Natural killer cell treated with Interleukin-12 subunit alpha and Interleukin-12 subunit beta and Interleukin-15 and Interleukin-18, amount 100 ng/mL, for 72 hours (primary cell): ENCODE measurements at places on chromosomes 5 and 9. TPM values are rescaled to one million over a fixed set of nuclear protein-coding genes. Genes with fewer than 3 reads are reported as not detected.

DNA sequence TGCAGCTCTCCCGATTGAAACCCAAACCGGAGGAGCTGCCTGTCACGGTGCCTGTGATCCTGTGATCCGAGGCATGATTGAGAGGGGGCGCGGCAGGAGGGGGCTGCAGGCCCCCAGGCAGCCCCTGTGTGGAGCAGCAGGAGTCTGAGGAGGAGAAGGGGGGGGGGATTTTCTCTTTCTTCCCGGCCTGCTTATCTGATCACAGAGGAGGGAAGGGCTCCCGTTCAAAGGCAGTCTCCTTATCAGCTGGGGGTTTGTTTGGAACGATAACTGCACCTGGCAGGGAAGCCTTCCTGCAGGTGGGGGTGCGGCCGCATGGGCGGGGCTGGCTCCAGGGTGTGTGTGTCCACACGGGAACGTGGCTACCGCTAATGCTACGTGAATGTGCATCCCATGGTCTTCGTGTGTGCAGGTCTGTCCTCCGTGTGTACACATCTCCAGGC, 38.4 kb downstream of the LMX1B start:
- no peak for DNase-seq
- H3K36me3 ChIP-seq, result no peaks in the 10 kb centered on the region
- no peak overlapping the region for H3K4me3 ChIP-seq
- peaks cover 42% of the 10 kb centered on the region for H3K27me3 ChIP-seq

DNA sequence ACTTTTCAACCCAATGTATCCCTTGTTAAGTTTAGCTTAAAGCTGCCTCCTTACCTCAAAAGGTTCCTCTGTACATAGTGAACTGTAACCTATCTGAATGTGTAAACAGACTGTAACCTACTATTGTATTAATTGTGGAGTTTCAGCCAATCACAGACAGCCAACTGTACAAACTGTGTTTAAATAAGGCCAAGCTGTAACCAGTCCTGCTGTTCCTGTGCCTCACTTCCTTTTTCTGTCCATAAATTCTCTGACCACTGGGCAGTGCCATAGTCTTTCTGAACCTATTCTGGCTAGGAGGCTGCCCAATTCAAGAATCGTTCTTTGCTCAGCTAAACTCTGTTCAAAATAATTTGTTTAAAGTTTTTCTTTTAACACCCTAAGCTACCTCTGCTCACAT, 74.7 kb upstream of the DAPK1 start:
- no peak for DNase-seq
- peaks cover 7% of the 10 kb centered on the region for H3K27me3 ChIP-seq
- no peaks in the 10 kb centered on the region for H3K36me3 ChIP-seq
- no peaks in the 10 kb centered on the region for H3K4me1 ChIP-seq
- H3K27ac ChIP-seq, result no peak overlapping the region

The BTNL3 gene
- total RNA-seq, result not detected

- H3K27me3 ChIP-seq, result peaks cover 51% of the 10 kb centered on the region
- H3K27ac ChIP-seq, result no peak overlapping the region
- no peak overlapping the region for H3K4me3 ChIP-seq
- H3K4me1 ChIP-seq, result no peaks in the 10 kb centered on the region
- no peak for DNase-seq
Observed at GRCh38 chr5:148542812-148543211, 111.5 kb downstream of the HTR4 start.

GRCh38 chr9:101706261-101706798, 32.1 kb downstream of the GRIN3A start:
- H3K27ac ChIP-seq, result no peak overlapping the region
- no peak overlapping the region for H3K4me3 ChIP-seq

DNA sequence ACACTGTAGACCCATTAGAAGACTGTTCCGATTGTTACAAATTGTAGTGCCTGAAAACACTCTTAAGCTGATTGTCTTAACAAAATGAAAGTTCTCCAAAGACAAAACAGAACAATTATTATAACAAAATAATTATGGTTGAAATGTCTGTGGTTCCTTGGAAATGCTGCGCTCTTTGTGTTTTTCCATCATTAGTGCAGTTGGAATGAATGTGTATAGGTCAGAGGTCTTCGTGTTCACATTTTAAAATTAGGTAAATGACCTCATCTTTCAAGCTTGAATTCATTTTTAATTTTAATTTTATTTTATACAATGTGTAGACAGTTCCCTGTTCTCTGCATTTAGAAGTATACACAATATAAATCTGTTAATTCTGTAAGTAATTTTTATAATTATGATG, 56.7 kb upstream of the NXNL2 start:
- peaks cover 10% of the 10 kb centered on the region for H3K36me3 ChIP-seq
- no peaks in the 10 kb centered on the region for H3K27me3 ChIP-seq
- DNase-seq, result no peak

- H3K36me3 ChIP-seq, result peaks cover 14% of the 10 kb centered on the region
- peak overlapping the region; percentile 100 for H3K27ac ChIP-seq
- H3K4me3 ChIP-seq, result peak overlapping the region; percentile 85
- H3K27me3 ChIP-seq, result no peaks in the 10 kb centered on the region
Observed at GRCh38 chr9:74036549-74037231, 460.4 kb upstream of the RORB start.

The HTR4 gene
- total RNA-seq, result not detected

The ENTPD8 gene
- not detected for total RNA-seq

- H3K27ac ChIP-seq, result no peak overlapping the region
- no peaks in the 10 kb centered on the region for H3K36me3 ChIP-seq
- H3K27me3 ChIP-seq, result no peaks in the 10 kb centered on the region
- no peaks in the 10 kb centered on the region for H3K4me1 ChIP-seq
- H3K4me3 ChIP-seq, result no peak overlapping the region
Observed at GRCh38 chr9:28378231-28378630, 805.0 kb upstream of the C9orf72 start.

The DAP gene
- 84.3 TPM for total RNA-seq

The BHMT2 gene
- total RNA-seq, result not detected

DNA sequence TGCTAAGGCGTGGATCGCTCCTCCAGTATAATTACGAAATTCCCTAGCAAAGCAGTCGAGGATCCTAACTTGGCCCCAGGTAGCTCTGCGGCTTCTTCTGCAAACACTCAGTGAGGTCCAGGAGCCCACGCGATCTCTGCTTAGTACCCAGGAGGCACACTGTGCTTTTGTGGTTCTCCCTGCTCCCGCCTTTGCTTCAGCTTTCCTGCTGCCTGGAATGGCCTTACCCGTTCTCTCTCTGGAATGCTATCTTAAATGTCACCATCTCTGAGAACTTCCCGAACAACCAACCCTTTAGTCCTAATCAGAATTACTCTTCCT, 639 bp downstream of the INVS start:
- no peaks in the 10 kb centered on the region for H3K36me3 ChIP-seq
- DNase-seq, result no peak
- H3K4me3 ChIP-seq, result peak overlapping the region; percentile 100
- H3K4me1 ChIP-seq, result peaks cover 41% of the 10 kb centered on the region

- no peak overlapping the region for H3K27ac ChIP-seq
- no peak for DNase-seq
Observed at GRCh38 chr9:4559261-4560182, 69.3 kb downstream of the SLC1A1 start.

The PCDHB2 gene
- total RNA-seq, result not detected

The ZNF879 gene
- 3.2 TPM for total RNA-seq

DNA sequence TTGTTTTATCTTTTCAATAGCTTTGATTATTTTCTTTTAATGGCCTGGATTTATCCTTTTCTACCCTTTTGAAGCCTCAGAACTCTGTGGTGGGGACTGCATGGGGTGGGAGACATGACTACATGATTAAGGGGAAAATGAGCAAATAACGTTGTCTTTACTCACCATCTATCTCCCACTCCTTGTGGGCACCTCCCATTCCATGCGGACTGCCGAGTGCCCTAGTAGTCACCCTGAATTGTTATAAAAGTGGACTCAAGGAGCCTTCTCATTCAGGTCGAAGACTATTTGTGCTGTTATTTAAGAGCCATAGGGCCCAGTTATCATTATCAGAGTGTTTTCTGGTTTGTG, 281.8 kb downstream of the MLLT3 start:
- H3K4me3 ChIP-seq, result no peak overlapping the region
- no peak overlapping the region for H3K27ac ChIP-seq
- DNase-seq, result no peak
- no peaks in the 10 kb centered on the region for H3K36me3 ChIP-seq
- H3K4me1 ChIP-seq, result peaks cover 9% of the 10 kb centered on the region

DNA sequence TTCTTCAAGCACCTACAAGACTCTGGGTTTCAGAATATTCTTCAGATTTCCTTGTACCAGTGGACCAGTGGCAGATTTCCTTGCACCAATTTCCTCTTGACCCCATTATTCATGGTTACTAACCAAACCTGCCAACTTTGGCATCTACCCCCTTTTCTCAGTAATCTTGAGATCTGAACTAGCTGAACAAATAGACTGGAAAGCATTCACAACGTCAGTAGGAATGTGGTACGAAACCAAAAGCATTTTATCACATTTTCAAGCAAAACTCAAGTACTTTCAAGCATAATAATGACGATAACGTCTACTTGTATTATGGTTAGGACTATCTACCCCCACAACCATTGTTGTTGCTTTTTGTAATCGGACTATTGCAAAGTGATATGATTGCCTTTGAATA, 1217.3 kb downstream of the PTPRD start:
- H3K4me3 ChIP-seq, result no peak overlapping the region
- H3K36me3 ChIP-seq, result no peaks in the 10 kb centered on the region
- H3K27me3 ChIP-seq, result no peaks in the 10 kb centered on the region
- no peak for DNase-seq
- H3K27ac ChIP-seq, result no peak overlapping the region

DNA sequence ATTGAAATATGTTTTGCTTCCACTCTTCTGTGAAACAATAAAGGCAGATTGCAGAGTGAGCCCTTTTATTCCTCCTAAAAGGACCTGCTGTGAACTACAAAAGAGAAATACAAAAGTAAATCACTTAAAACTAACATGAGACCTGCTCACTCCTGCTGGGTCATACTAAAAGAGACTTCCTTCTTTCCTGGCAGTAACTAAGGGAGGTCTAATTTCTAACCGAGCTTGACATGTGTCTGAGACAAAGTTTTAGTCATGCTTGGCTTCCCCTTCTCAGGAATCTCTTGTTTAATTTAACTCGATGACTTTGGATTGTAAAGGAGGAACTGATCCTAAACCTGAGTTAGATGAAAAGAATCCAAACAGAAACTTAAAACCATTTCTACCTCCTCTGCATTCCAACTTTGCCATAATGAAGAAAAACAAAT, 86.4 kb upstream of the CDH6 start:
- H3K4me1 ChIP-seq, result no peaks in the 10 kb centered on the region
- H3K27ac ChIP-seq, result no peak overlapping the region
- H3K27me3 ChIP-seq, result no peaks in the 10 kb centered on the region
- no peak for DNase-seq
- no peaks in the 10 kb centered on the region for H3K36me3 ChIP-seq

The TLR4 gene
- 0.24 TPM for total RNA-seq

The IFNE gene
- total RNA-seq, result not detected

The ZFP37 gene
- 2.5 TPM for total RNA-seq

- H3K27me3 ChIP-seq, result no peaks in the 10 kb centered on the region
- no peak overlapping the region for H3K27ac ChIP-seq
- DNase-seq, result no peak
Observed at GRCh38 chr5:169668732-169669131, 31.7 kb downstream of the DOCK2 start.

- no peak overlapping the region for H3K4me3 ChIP-seq
- peaks cover 11% of the 10 kb centered on the region for H3K36me3 ChIP-seq
- DNase-seq, result no peak
- H3K4me1 ChIP-seq, result no peaks in the 10 kb centered on the region
- no peaks in the 10 kb centered on the region for H3K27me3 ChIP-seq
Observed at GRCh38 chr5:44225231-44226160, 163.7 kb downstream of the FGF10 start.

DNA sequence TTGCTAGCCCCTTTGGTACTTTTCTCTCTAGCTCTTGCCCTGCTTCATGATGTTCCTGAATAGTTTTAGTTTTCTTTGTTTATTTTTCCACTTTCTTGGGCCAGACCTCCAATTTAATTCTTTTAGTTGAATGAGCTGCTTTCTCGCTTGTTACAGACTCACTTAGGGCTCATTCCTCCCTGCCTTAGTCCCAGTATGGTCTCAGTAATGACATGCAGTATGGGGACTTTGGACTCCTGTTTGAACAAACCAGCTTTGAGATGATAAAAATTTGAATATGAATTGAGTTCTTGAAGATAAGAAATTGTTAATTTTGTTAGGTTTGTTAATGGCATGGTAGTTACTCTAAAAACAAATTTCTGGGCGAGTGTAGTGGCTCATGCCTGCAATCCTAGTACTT, 284.8 kb upstream of the DMRT1 start:
- DNase-seq, result no peak
- H3K4me3 ChIP-seq, result no peak overlapping the region
- H3K4me1 ChIP-seq, result no peaks in the 10 kb centered on the region

The MARCHF3 gene
- 19.2 TPM for total RNA-seq

DNA sequence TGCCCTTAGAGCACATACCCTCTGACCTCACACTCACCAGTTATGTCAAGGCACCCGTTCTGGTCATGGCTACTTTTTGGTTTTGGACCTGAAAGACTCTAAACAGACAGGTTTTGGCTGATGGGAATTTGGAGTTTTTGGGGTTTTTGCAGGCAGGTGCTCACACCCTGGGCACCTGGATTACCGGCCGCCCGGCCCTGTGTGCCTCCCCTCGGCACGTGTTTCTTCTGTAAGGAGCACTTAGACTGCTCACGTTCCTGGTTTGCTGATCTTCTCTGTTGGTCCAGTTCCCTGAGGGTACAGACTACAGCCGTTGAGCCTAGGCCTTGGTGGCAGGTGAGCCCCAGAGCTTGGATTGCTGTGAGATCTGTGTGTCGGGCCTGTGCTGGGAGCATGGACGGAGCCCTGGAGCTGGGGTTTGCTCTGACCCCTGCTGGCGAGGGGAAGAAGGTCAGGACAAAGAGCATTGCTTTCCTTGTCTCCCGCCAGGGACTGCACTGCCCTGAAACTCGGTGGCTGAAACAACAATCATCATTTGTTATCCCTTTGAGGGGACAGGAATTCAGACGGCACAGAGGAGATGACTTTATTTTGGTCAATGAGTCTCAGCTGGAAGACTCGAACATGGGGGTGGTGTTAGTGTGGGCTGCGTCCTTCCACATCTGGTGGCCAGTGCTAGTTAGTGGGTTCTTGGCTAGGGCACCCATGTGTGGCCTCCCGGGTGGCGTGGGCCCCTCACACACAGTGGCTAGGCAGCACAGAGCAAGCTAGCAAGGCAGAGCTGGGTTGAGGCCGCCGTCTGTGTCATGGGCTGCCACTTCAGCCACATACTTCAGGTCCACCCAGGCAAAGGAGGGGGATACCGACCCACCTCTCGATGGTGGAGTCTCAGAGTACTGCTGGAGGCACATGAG, 76.4 kb downstream of the EHMT1 start:
- no peaks in the 10 kb centered on the region for H3K27me3 ChIP-seq
- peaks cover 51% of the 10 kb centered on the region for H3K4me1 ChIP-seq
- H3K27ac ChIP-seq, result no peak overlapping the region
